BE2C (cell line): ENCODE measurements at places on chromosomes 4 and X.

DNA sequence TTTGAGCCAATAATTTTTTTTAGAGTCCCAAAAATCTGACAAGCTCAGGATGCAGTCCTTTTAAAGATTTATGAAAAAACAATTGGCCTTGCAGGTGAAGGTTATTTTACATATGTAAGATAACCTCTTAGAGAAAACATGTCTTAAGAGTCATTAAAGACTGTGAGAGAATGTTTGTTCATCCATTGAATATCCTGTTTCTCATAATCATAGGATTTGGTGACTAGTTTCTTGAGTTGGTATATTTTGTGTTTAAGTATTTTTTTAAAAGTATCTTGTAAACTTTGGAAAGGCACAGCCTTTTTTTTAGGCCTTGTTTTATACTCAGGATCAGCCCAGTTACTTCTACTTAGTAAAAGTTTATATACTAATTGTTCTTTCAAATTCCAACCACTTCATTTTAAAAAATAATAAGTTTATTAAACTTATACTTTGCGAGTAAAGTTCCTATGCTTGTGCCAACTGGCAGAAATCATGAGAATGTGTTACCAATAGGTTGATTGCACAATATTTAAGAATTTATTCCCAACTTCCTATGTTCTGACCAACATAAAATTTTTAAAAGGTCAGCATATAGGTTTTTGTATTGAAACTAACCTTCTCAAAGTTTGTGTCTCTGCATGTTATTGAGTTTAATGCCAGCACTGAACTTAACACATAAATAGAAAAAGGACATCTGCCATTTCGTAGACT is 40.0 kb upstream of the ARSJ start:
- no peak for DNase-seq

DNA sequence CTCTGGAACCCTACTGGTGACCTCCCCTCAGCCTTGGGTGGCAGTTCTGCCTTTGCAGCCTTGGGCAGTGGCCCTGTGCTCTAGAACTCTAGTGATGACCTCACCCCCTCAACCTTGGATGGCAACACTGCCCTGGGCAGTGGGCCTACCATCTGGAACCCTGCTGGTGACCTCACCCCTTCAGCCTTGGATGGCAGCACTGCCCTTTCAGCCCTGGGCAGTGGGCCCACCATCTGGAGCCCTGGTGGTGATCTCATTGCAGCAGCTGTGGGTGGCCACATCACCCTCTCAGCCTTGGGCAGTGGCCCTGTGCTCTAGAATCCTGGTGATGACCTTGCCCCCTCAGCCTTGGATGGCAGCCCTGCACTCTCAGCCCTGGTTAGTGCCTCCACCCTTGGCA is 129.3 kb downstream of the RBMX2 start:
- no peak for DNase-seq

DNA sequence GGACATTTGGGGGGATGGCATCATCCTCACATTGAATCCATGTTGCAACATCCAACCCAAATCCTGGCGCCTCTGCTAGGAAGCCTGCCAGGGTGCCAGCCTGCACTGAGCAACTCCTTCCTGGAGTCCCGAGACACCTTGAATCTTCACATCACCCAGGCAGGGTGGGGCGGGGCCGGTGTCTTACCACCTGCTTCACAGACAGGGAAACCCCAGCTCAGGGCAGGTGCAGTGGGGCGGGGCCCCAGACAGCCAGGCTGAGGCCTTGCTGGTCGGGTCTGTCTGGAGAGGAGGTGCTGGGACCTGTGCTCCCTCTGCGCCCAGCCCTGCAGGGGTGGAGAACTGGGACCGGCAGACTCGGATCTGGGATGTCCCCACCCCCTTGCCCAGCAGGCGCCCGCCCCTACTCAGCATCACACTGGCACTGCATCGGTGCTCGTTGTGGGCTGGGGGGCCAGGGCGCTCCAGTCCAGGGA is 31.5 kb upstream of the HTRA3 start:
- no peak for DNase-seq

GRCh38 chr4:103429283-103429682 is 231.1 kb upstream of the CENPE start:
- peak; percentile 36 for DNase-seq

DNA sequence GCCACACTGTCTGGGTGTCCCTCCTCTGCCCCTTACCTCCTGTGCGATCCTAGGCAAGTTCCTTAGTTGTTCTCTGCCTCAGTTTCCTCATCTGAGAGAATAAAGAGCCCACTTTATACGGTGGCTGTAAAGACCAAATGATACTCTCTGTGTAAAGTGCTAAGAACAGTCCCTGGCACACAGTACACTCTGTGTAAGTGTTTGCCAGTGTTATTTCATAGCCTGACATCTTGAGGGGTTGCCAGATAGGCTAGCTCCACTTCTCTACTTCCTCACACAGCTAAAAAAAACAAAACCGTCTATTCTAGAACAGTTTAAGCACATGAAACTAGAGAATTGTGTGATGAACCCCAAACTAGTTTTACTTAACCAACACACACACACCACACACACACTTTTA is 17.1 kb downstream of the SPON2 start:
- no peak for DNase-seq

DNA sequence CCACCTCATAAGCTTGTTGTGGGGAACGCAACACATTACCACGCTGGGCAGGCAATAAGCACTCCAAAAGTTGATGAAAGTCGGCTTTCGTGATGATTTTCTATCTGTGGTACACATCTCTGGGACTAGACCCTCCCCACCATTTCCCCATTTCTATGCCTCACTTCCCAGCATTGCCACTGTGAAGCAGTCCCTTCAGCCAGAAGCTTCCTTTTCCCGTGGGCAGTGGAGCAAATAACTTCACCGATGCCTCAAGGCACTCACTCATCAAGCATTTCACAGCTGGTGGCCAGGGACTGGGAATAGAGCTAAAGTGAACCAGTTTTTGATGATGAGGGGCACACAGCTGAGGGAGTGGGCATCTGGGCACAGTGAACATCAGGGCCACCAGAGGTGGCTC is 18.9 kb downstream of the C4orf50 start:
- no peak for DNase-seq

- no peak for DNase-seq
Measured at GRCh38 chrX:96474741-96475125, 209.9 kb upstream of the DIAPH2 start.

DNA sequence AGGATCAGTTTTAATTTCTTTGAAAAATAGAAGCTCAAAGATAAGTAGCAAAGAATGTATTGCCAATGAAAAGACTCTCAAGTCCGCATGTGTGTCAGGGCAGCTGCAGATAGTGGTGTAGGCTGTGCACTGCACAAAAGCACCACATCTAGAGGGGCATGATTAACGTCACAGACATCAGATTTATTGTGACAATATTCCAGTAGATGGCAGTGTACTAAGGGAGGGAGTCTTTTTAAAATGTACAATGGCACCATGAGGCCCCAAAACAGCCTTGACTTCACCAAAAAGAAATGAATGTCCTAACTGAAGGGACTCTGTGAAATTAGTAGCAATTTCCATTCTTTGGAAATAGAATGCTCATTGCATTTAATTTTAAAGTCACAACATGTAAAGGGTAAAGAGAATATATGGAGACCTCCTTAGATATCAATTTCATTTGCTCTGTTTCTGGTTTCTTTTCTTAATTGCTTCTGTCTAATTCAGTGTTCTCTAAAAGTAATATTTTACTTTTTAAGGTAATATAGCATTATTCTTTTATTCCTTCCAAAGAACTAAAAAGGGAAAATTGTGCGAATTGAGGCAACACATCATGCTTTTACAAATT is 98.4 kb downstream of the ZNF827 start:
- DNase-seq = peak; percentile 30

- DNase-seq = no peak
Measured at GRCh38 chr4:153215921-153216320, 11.7 kb downstream of the TRIM2 start.

DNA sequence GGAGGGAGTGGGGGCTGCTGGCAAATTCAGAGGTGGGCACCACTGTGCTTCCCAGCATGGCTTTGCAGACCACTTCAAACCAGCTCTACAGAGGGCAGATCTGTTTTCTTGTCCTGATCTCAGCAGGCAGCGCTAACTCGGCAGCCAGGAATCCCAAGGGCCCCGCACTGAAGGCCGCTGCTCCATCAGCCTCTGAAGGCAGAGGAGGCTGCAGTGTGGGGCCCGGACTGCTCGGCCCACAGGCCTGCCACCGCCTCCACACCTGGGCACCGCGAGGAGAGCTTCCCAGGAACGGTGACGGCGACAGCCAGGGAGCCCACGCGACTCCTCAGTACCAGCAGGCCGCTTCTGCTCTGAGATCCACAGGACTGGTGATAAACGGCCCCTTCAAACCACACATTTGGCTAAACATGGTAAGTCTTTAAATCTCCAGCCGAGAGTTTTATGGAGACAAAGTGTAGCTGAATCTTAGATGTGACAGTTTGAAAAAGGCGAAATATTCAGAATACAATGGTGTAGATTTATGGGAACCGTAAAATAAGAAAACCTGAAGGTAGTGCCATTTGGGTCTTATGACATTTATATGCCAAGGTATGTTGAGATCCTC is 23.6 kb downstream of the DCTD start:
- no peak for DNase-seq

DNA sequence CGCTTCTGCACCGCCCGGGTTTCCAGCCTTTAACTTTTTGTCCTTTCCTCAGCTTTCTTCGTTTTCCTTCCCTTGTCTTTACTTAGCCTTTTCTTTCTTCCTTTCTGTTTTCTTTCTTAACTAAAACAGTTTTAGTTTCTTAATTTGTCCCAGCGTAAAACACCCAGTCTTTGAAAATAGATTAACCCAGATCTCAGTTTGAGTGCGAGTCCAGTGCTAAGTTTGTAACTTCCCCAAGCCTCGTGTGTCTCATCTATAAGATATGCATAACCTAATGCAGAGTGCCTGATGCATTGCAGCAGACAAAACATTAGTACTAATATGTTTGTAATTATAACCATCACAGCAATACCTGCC is 460 bp upstream of the GEMIN8 start:
- DNase-seq = no peak

GRCh38 chrX:50971395-50971794 is 60.9 kb downstream of the BMP15 start:
- no peak for DNase-seq

- no peak for DNase-seq
Measured at GRCh38 chr4:97411356-97411755, 731.9 kb downstream of the STPG2 start.

- no peak for DNase-seq
Measured at GRCh38 chrX:136166221-136166855, 19.0 kb downstream of the FHL1 start.

GRCh38 chrX:72127332-72127731 is 4.4 kb downstream of the RTL5 start:
- no peak for DNase-seq

GRCh38 chr4:90187148-90187884 is 60.1 kb downstream of the CCSER1 start:
- no peak for DNase-seq

- no peak for DNase-seq
Measured at GRCh38 chr4:41572956-41573355, 35.0 kb downstream of the LIMCH1 start.

GRCh38 chr4:7420661-7421040 is 14.1 kb downstream of the PSAPL1 start:
- no peak for DNase-seq

DNA sequence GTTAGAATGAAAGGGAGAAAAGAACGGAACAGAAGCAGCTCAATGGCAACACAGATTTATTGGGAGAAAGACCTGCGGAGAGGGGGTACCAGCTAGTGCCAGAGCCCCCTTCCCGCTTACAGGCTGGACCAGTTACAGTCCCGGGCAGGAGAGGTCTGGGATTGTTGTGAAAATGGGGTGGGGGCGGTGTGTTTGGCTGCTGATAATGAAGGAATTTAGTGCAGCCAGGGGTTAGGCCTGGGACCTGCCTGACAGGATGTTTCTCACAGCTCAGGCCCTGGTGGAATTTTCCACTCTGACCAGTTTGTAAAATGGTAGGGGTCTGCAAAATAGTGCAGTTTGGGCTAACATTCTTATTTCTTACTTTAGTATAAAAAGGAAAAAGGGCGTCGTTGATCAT is 75.4 kb upstream of the SPIN4 start:
- no peak for DNase-seq

DNA sequence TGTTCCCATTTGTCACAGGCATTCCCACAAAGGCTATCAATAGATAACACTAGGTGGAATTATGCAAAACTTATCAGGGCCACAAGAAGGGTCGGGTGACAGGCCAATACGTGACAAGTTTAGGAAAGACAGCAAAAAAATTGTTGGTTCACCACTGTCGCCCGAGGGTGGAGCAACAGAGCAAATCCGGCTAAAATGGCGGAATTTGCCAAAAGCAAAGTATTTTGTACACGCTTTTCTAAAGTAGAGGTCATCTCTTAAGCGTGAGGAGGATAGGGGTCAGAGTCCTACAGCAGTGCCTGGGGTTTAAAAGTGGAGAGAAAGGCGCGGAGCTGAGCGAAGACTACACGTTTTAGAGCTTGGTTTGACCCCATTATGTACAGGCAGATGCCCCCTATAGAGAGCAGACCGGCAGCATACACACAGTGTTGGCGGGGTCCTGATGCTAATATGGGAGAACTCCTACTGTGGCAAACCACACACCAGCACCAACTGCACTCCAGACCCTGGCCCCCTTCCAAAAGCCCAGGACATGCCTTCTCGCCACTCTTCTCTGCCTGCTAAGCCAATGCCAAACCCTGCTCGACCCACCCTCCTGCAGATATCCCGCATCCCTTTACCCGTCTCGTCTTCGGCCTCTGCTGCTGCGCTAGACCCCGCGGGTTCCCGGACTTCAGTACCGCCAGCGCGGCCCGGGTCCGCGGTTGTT is 733 bp downstream of the CCNA2 start:
- DNase-seq = peak; percentile 71

GRCh38 chr4:164639001-164639400 is 114.9 kb upstream of the SMIM31 start:
- DNase-seq = no peak

DNA sequence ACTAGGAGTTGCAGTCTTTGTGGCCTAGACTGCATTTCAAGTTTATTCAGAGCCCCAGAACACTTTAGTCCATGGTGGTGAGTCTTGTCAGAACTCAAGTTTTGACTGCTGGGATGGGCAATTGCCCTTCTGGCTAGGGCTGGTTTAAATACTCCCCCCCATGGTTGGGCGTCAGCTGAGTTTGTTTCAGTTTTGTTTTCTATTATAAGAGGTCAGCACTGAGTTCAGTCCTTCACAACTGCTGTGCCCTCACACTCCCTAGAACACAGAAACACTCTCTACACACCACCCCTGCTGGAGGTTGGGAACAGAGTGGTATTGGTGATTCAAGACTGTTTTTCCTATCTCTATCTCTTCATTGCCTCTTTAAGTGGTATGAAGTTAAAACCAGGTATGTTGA is 217.0 kb downstream of the GUCY2F start:
- no peak for DNase-seq

DNA sequence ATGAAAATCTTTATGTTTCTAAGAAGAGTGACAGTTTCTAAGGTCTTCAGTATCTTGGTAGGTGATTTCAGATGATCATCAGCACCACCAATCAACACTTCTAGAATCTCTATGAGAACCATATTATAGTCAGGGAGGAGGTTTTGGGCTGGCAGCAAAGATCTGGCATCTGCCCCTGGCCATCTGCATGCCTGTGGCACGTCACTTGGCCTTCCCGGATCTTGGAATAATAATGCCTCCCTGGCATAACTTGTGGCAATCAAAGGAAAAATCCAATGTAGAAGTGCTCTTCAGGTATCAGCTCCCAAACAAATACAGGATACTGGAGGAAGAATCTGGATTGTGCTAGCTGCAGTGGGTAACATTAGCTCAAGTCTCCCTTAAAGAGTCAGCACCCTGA is 57.3 kb downstream of the RASL11B start:
- DNase-seq = no peak

GRCh38 chr4:101141230-101141629 is 206.1 kb downstream of the PPP3CA start:
- no peak for DNase-seq

- DNase-seq = no peak
Measured at GRCh38 chr4:14434916-14435315, 567.4 kb upstream of the CPEB2 start.

- peak; percentile 82 for DNase-seq
Measured at GRCh38 chr4:8267077-8267476, 2.5 kb upstream of the HTRA3 start.
